NCI-H2107 (cell line): ENCODE measurements at places on chromosomes 6 and 20.

GRCh38 chr6:106964954-106965353 lies 9.6 kb downstream of the CD24 start:
- no peak for DNase-seq

- DNase-seq: no peak
Measured at GRCh38 chr6:161906571-161906970, 632.7 kb upstream of the AGPAT4 start.

DNA sequence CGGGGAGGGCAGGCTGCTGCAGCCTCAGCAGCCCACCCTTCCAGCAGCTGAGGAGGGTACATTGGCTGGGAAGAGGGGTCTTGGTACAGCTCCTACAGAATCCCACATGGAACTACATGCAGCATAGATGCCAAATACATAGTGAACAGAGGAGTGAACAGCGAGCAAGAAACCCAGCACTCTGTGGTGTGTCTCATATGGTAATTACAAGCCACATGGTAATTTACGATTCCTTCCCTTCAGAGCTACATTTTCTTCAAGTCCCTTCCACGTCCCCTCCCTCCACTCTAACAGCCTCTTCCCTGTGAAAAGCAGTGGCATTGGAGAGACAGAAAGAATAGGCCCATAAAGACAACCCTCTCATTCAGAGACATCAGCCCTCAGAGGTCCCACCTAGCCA lies 167.7 kb downstream of the SYNDIG1 start:
- DNase-seq: no peak

GRCh38 chr20:12882832-12883506 lies 125.8 kb upstream of the SPTLC3 start:
- no peak for DNase-seq

DNA sequence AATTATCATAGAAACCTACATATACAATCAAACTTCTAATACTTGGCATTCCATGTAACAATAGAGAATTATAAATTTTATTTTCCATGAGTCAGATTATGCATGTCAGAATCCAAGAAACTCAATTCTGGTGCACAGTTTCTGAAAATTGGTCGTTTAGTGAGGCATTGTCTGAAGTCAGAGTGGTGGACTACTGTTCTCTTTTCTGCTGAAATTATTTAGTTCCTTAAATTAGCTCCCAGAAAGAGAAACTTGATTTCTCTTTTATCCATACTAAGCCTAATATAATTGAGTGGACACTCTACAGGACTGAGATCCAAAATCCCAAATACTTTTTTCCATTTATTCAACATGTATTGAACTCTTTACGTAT lies 265.5 kb downstream of the ALDH8A1 start:
- no peak for DNase-seq

- no peak for DNase-seq
Measured at GRCh38 chr6:44004625-44005506, 122.4 kb downstream of the MRPL14 start.

GRCh38 chr20:6812530-6812929 lies 45.0 kb downstream of the BMP2 start:
- DNase-seq: no peak

DNA sequence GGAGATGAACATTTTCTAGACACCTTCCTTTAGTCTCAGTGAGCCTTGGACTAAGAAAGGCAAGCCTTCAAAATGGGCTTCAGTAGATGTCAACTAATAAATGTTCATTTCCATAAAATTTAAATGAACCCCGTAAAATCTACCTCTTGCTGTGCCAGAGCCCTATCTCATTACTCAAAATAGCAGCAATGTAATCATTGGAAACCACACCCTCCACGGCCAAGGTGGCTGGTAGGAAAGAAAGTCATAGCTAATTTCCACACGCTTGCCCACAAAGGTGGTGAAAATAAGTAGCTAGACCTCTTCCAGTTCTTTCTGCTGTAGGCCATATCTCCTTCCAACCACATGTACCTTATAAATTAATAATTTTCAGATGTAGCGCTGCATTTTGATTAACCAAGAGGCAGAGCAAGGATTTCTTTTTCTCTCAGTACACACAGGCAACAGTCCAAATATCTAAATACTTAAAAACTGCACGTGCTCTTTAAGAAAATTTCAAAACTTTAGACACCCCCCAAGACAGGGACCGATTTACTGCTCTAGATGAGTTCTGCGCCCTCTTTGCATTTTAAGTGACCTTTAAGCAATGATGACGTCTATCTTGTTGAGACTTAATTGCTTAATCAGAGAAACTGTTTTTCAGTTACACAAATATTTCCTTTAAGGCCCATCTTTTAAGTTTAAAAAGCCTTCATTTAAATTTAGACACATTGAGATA lies 290.8 kb downstream of the ZNF217 start:
- DNase-seq: no peak

- no peak for DNase-seq
Measured at GRCh38 chr20:23915844-23916243, 36.3 kb upstream of the CST5 start.

GRCh38 chr6:127276331-127276730 lies 9.7 kb downstream of the RNF146 start:
- DNase-seq: no peak

DNA sequence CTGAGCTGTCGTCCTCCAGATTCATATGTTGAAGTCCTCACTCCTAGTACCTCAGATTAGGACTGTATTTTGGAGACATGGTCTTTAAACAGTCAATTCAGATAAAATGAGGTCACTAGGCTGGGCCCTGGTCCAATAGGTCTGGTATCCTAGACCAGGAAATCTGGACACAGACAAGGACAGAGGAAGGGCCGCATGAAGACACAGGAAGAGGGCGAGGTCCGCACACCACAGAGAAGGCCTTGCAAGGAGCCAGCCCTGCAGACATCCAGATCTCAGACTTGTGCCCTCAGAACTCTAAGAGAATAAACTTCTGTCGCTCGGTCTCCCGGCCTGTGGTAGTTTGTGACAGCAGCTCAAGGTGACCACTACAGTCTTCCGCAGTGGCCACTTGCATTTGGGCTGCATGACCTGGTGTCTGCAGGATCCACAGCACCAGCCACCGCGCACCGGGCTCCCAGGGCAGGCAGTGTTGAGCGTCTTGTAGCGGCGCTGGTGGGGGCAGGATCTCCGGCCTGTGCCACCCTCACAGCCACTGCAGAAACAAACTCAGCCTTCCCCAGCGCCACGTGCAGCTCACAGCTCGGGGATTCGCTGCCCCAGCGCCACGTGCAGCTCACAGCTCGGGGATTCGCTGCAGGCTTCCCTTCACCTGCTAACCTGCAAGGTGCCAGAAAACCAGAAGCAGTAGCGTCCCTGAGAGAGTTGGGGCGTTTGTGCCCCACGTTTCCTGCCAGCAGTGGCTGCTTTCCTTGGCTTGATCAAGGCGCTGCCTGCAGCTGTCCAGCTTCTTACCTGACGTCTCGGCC lies 6.0 kb upstream of the RBM38 start:
- no peak for DNase-seq
